T-helper 17 cell (primary cell): ENCODE measurements at places on chromosomes 2 and 18. TPM values are rescaled to one million over a fixed set of nuclear protein-coding genes. Genes with fewer than 3 reads are reported as not detected.

DNA sequence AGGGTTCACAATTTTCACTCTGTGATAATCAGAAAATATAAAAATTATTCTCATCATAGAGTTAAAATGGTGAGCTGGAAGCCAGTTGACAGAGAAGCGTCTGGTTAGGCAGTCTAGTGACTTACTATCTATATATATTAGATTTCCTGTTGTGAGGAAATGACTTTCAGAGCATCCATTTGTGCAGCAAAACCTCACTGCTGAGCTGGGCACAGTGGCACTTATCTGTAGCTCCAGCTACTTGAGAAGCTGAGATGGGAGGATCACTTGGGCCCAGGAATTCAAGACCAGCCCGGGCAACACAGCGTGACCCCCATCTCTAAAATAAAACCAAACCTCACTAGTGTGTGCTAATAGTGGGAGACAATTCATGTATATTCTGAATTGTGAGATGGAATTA lies 7.2 kb upstream of the KIAA2012 start:
- no peak for DNase-seq

Gene B3GNT7
- 0.37 TPM for total RNA-seq

GRCh38 chr2:16119741-16120140 lies 179.4 kb downstream of the MYCN start:
- DNase-seq, result no peak

DNA sequence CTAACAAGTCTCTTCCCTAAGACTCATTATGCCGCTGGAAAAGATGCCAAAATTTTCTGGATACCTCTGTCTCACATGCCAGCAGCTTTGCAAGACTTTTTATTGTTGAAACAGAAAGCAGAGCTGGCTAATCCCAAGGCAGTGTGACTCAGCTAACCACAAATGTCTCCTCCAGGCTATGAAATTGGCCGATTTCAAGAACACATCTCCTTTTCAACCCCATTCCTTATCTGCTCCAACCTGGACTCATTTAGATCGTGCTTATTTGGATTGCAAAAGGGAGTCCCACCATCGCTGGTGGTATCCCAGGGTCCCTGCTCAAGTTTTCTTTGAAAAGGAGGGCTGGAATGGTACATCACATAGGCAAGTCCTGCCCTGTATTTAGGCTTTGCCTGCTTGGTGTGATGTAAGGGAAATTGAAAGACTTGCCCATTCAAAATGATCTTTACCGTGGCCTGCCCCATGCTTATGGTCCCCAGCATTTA lies 26.3 kb downstream of the DHRS9 start:
- no peak for DNase-seq

Gene CHRNG
- total RNA-seq, result not detected

DNA sequence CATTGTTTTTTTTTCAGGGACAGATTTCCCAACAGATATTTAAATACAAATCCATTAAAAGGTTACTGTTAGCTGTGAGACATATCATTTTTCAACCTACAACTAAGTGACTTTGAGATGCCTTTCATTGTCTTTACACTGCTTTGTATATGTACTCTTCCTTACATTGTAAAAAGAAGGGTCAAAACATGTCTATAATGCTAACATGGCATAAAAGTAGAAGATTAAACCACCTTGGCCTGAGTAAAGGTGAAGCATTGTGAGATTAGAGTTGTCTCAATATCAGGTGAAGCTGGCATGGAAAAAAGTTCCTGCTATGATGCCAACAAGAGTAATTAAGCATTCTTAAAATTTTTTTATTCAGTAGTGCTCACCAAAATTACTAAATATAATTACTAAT lies 1508.5 kb upstream of the NXPH2 start:
- DNase-seq, result no peak

DNA sequence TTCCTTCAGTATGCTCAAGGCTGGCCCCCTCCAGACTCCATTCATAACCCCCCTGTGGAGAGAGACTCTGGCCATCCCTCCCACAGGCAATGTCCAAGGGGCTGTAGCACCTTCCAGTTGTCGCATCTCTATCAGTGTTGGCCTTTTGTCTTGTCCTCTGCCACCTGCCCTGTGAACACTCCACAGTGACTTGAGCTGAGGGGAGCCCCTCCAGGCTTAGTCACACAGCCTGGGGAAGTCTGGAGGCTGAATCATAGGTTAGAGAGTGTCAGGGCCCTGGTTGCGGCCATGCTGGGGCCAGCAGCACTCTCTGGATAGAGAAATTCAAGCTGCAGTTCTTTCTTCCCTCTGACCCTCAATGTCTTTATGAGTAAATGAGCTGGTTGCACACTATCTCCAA lies 64.7 kb downstream of the GYPC start:
- DNase-seq, result no peak

DNA sequence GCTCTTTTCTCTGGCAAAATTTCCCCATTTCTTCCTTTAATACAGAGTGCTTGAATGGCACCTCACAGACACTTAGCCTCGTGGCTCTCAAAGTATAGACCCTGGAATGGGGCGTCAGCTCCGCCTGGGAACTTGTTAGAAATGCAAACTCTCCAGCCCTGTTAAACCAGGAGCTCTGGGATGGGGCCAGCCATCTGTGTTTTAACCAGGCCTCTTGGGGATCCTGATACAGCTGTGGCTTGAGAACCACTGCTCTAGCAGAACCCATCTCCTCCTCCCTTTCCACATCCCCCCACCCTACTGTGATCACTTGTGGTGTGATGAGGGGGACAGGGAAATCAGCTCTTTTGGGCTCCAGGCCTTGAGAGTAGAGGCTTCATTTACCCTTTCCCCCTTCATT lies 15.9 kb downstream of the LTBP1 start:
- DNase-seq, result no peak

- DNase-seq, result no peak
Observed at GRCh38 chr2:197500503-197501131, 438 bp downstream of the HSPE1 start.

GRCh38 chr2:138522556-138522955 lies 21.0 kb downstream of the SPOPL start:
- DNase-seq, result no peak

Gene FNDC4
- not detected for total RNA-seq

DNA sequence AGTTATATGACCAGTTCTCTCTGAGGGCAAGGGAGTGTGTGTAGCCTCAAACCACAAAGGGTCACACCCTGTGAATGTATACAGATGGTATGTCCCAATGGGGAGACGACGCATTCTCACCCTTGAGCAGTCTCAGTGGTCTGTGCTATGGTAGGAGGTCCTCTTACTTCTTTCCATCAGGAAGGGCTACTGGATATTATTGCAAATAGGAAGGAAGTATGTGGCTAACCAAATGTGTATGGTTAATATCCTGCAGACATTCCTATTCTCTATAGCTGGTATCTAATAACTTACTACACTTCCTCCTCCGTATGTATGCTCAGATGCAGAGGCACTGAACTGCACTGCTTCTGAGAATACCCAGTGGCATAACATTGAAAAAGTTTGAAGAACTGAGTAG lies 306.7 kb upstream of the CCDC68 start:
- no peak for DNase-seq

- no peak for DNase-seq
Observed at GRCh38 chr18:9890957-9891356, 5.2 kb downstream of the TXNDC2 start.

Gene CTAGE1
- not detected for total RNA-seq

Gene TCF23
- total RNA-seq, result not detected

DNA sequence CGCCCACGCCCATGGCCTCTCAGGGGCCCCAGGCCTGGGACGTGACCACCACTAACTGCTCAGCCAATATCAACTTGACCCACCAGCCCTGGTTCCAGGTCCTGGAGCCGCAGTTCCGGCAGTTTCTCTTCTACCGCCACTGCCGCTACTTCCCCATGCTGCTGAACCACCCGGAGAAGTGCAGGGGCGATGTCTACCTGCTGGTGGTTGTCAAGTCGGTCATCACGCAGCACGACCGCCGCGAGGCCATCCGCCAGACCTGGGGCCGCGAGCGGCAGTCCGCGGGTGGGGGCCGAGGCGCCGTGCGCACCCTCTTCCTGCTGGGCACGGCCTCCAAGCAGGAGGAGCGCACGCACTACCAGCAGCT lies 2.4 kb downstream of the B3GNT7 start:
- no peak for DNase-seq

Gene NMUR1
- 0.55 TPM for total RNA-seq

- no peak for DNase-seq
Observed at GRCh38 chr2:176285321-176285720, 16.1 kb downstream of the MTX2 start.

- DNase-seq, result no peak
Observed at GRCh38 chr2:172213116-172213860, 110.6 kb upstream of the DLX2 start.

DNA sequence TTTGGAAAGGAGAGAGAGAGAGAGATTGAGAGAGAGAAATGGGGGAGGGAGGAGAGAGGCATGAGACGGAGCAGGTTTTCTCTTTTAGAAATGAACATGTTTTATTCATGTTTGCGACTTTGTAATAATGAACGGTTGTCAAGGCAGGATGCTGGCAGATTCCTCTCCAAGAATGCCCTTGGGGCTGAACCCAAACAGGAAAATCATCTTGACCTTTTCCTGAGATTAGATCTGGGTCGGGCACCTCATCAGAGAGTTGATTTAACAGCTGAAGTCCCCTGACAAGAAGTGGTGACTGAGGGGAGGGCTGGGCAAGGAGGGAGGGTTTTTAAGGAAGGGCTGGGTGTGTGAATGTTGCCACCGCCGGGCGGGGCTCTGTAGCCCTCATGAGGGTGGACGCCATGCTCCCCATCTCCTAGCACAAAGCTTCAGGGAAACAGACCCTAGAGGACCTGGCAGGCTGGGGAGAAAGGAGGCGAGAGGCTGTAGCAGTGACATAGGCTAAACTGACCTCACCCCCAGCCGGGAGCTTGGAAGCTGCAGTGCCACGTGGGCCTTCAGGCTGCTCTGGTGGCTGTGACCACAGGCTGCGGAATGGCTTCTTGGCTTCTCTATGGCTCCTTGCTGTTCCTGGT lies 60.0 kb downstream of the LIPG start:
- no peak for DNase-seq

Gene SERPINB3
- not detected for total RNA-seq

DNA sequence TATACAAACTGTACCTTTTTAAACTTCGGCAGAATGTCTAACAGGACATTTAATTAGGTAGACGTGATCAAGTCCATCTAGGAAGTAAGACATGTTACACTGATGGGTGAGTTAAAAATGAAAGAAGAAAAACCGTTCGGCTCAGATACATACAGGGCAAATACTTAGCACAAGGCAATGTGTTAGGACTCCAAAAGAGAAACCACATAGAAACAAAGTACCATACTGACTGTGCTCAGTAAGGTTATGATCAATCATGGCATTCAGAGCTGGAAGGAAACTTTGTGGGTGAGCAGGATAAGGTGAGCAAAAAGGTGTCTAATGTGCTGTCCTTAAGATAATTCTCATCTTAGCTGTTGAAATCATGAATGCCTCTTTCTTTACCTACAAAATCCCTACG lies 211.9 kb downstream of the STK39 start:
- DNase-seq, result no peak

GRCh38 chr2:218257390-218257981 lies 3.3 kb upstream of the GPBAR1 start:
- DNase-seq, result peak; percentile 59

Gene DCDC2C
- total RNA-seq, result not detected

- DNase-seq, result no peak
Observed at GRCh38 chr2:4369826-4370419, 666.5 kb downstream of the DCDC2C start.

- no peak for DNase-seq
Observed at GRCh38 chr2:74413001-74413698, 8.3 kb downstream of the C2orf81 start.

- no peak for DNase-seq
Observed at GRCh38 chr2:222959358-222959757, 92.6 kb upstream of the KCNE4 start.

Gene TMEM200C
- not detected for total RNA-seq
